Activated naive CD8-positive, alpha-beta T cell treated with anti-CD3 and anti-CD28 coated beads, Interleukin-2, amount 50 U/mL, for 24 hours (primary cell): ENCODE measurements at places on chromosomes 4 and X.

DNA sequence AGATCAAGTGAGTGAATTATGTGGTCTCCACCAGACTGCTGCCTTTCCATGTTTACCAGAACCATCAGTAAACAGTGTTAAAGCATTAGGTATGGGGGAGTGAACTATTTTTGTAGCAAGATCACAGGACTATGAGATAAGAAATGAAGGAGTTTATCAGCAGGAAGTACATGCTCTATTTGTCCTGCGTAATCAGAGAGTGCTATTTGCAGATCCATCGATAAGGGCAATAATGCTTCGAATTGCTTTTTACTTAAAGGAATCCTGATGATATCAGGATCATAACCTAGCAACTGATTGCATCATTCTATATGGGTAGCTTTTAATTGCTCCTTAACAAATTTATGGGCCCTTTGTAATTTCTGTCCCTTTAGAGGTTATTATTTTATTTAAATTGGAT is 57.1 kb downstream of the RBM46 start:
- no peaks in the 10 kb centered on the region for H3K36me3 ChIP-seq
- H3K27me3 ChIP-seq = no peaks in the 10 kb centered on the region
- no peaks in the 10 kb centered on the region for H3K4me1 ChIP-seq
- no peak overlapping the region for H3K27ac ChIP-seq
- no peak overlapping the region for H3K4me3 ChIP-seq

GRCh38 chr4:99827454-99827853 is 10.8 kb downstream of the DAPP1 start:
- H3K27me3 ChIP-seq = no peaks in the 10 kb centered on the region
- no peak for DNase-seq
- H3K4me1 ChIP-seq = peaks cover 49% of the 10 kb centered on the region

GRCh38 chrX:54808109-54808604 is 612 bp downstream of the MAGED2 start:
- H3K27me3 ChIP-seq = peaks cover 2% of the 10 kb centered on the region
- peak; percentile 49 for DNase-seq
- H3K27ac ChIP-seq = peak overlapping the region; percentile 98
- peaks cover 10% of the 10 kb centered on the region for H3K36me3 ChIP-seq

- H3K27ac ChIP-seq = no peak overlapping the region
- H3K4me3 ChIP-seq = peak overlapping the region; percentile 38
- peaks cover 6% of the 10 kb centered on the region for H3K27me3 ChIP-seq
- peak; percentile 33 for DNase-seq
These were observed 87.3 kb downstream of the PRSS12 start for GRCh38 chr4:118265312-118266144.

DNA sequence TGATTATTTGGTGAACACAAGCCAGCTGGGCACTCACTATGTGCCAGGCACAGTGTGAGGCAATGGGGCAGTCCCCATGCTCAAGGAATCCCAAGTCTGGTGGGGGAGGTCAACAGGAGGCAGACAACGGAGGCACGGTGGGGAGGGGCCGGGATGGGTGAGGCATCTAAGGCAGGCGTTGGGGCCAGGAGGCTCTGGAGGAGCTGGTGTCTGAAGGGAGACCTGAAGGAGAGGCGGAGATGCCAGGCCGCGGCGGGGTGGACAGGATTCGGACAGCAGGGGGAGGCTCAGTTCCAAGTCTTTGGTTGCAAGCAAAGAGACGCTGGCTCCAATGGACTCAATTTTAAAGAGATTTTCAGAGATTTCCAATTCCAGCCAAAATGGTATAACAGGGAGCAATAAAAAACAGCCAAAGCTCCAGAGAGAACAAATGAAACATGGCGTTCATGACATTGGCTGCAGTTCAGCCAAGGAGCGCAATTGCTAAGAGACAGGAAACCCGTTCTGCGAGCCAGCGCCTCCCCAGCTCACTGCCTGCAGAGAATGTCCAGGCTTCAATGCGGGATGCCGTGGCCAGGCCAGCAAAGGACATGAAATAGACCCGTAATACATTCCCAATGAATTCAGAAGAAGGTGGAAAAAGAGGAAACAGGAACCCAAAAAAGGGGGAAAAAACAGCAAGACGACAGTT is 105.2 kb upstream of the LRPAP1 start:
- no peak overlapping the region for H3K4me3 ChIP-seq
- DNase-seq = no peak
- no peaks in the 10 kb centered on the region for H3K4me1 ChIP-seq
- no peaks in the 10 kb centered on the region for H3K27me3 ChIP-seq

GRCh38 chr4:94277534-94277933 is 65.1 kb downstream of the HPGDS start:
- H3K36me3 ChIP-seq = peaks cover 43% of the 10 kb centered on the region
- H3K4me3 ChIP-seq = no peak overlapping the region
- H3K27me3 ChIP-seq = no peaks in the 10 kb centered on the region
- H3K4me1 ChIP-seq = no peaks in the 10 kb centered on the region
- no peak overlapping the region for H3K27ac ChIP-seq

- H3K4me3 ChIP-seq = no peak overlapping the region
- peaks cover 3% of the 10 kb centered on the region for H3K4me1 ChIP-seq
- DNase-seq = no peak
- H3K27ac ChIP-seq = no peak overlapping the region
- H3K36me3 ChIP-seq = no peaks in the 10 kb centered on the region
These were observed 20.4 kb upstream of the ATXN3L start for GRCh38 chrX:13340182-13340791.

GRCh38 chr4:5883916-5884315 is 9.0 kb downstream of the CRMP1 start:
- no peak overlapping the region for H3K27ac ChIP-seq
- DNase-seq = no peak
- H3K36me3 ChIP-seq = peaks cover 2% of the 10 kb centered on the region
- H3K27me3 ChIP-seq = peaks cover 47% of the 10 kb centered on the region

DNA sequence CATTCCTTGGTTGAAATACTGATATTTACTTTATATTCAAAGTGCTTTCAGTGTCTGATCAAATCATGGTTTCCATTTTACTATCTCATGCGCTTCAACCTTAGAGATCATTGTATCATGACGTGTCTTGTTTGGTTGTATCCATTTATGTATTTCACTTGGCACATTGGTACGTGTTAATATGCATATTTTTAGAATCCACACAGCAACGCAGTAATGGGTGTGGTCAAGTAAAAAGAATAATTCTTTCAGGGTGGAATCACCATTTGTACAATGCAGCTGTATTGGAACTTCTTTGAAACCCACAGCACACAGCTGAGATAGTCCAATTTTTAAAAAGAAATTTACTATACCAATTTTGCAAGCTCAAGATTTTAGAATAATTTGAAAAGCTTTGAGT is 29.1 kb downstream of the VCX start:
- no peaks in the 10 kb centered on the region for H3K36me3 ChIP-seq
- no peak overlapping the region for H3K4me3 ChIP-seq
- no peaks in the 10 kb centered on the region for H3K4me1 ChIP-seq
- H3K27ac ChIP-seq = no peak overlapping the region
- no peak for DNase-seq
- H3K27me3 ChIP-seq = no peaks in the 10 kb centered on the region

DNA sequence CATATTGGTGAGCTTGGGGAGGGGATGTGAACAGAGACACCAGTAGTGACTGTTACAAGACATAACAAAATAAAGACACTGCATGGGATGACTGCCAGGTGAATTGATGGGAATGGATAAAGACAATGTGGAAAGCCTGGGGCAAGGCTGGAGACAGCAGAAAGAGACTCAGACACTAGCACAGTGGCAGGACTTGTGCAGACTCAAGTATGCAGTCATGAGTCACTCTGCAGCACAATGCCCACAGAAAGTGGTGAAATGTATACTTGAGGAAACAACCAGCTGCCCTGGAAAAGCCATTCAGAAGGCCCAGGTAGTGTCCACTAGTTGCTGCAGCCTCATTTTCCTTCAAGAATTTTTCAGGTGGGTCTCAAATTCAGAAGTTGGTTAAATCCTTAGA is 452.3 kb downstream of the MID1IP1 start:
- no peak overlapping the region for H3K4me3 ChIP-seq
- H3K27me3 ChIP-seq = no peaks in the 10 kb centered on the region
- peaks cover 54% of the 10 kb centered on the region for H3K4me1 ChIP-seq
- peaks cover 18% of the 10 kb centered on the region for H3K36me3 ChIP-seq
- DNase-seq = no peak

DNA sequence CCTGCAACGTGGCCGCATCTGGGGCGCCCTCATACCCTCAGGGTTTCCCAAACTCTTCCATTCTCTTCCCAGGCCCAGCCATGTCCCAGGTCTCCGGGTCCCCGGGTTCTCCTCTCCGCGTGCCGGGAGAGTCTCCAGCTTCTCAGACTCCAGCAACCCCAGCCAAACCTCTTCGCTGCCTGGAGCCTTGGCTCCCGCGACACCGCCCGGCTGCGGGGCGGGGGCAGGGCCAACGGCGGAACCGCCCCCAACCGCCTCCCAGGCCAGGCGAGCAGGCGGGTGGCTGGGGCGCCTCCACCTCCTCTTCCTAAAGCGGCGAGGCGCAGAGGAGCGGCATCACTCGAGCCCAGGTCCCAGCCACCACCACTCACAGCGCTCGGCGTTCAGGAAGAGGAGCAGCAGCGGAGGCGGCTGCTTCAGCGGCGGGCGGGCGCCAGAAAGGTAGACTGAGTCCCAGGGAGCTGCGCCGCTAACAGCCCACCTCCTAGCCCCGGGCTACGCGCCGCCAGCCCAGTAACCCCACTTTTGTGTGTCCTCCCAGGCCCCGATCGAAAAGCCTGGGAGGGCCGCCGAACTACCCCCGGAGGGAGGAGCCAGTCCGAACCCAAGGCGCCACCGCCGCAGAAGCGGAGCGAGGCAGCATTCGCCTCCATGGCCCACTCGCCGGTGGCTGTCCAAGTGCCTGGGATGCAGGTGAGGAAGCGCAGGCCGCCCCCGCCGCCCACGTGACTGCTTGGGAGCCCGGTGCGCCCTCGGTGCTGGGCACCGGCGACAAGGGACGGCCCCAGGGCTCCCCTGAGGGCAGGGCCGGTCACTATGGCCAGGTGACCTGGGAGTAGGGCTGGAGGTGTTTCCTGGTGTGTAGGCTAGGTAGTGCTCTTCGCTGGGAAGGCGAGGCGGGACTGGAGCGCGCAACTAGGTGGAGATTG is at the start of gene STK26:
STK26 (plus strand) TSS at position 336 of the 929 bp plus-strand sequence; CDS start at position 652, 316 bp downstream.
- peak within 1 kb of the TSS; percentile 91 for H3K27ac ChIP-seq
- peak within 1 kb of the TSS; percentile 91 for H3K4me3 ChIP-seq
- H3K36me3 ChIP-seq = peaks cover 18% of the 10 kb centered on the region
- DNase-seq = peak; percentile 73
- no peaks in the 10 kb centered on the region for H3K27me3 ChIP-seq
- H3K4me1 ChIP-seq = peaks cover 42% of the 10 kb centered on the region

- H3K4me3 ChIP-seq = no peak overlapping the region
- peaks cover 3% of the 10 kb centered on the region for H3K27me3 ChIP-seq
These were observed 117.3 kb downstream of the DRD5 start for GRCh38 chr4:9898596-9899305.

GRCh38 chrX:134010690-134011089 is 25.3 kb upstream of the GPC3 start:
- H3K27me3 ChIP-seq = no peaks in the 10 kb centered on the region
- H3K36me3 ChIP-seq = no peaks in the 10 kb centered on the region
- H3K27ac ChIP-seq = no peak overlapping the region
- no peak for DNase-seq

- H3K27ac ChIP-seq = no peak overlapping the region
- no peaks in the 10 kb centered on the region for H3K27me3 ChIP-seq
- DNase-seq = no peak
- no peak overlapping the region for H3K4me3 ChIP-seq
- peaks cover 52% of the 10 kb centered on the region for H3K4me1 ChIP-seq
- peaks cover 6% of the 10 kb centered on the region for H3K36me3 ChIP-seq
These were observed 9.5 kb downstream of the RBPJ start for GRCh38 chr4:26330186-26330787.

DNA sequence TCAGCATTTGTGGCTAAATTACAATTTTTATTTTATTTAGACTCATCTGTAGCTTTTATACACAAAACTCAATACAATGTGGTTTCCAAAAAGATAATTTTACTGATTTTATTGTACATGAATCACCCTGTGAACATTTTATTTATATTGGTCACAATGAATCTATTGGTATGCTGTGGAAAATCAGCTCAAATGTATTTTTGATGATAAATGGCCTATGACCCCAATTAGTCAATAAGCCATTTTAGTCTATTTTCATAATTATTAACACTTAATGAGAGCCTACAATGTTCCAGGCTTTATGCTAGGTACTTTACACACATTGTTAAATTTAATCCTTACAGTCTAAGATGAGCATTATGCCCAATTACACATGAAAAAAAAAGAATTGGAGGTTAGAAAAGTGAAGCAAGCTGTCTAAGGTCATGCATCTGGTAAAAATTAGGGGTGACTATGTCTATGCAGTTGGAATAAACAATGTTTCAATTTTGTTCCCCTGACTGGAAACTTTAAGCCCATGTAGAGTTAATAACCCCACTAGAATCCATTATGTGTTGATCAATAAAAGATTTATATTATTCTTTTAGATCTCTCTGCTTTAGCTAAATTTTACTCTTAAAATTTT is 344.7 kb downstream of the PABPC4L start:
- H3K27me3 ChIP-seq = no peaks in the 10 kb centered on the region
- no peaks in the 10 kb centered on the region for H3K36me3 ChIP-seq
- no peak overlapping the region for H3K27ac ChIP-seq
- DNase-seq = no peak
- no peak overlapping the region for H3K4me3 ChIP-seq

- peaks cover 23% of the 10 kb centered on the region for H3K27me3 ChIP-seq
- no peak overlapping the region for H3K4me3 ChIP-seq
- H3K4me1 ChIP-seq = no peaks in the 10 kb centered on the region
- no peaks in the 10 kb centered on the region for H3K36me3 ChIP-seq
- no peak overlapping the region for H3K27ac ChIP-seq
- DNase-seq = no peak
These were observed 21.4 kb upstream of the PPP2R2C start for GRCh38 chr4:6493658-6494304.

- peaks cover 13% of the 10 kb centered on the region for H3K4me1 ChIP-seq
- H3K4me3 ChIP-seq = peak overlapping the region; percentile 44
- H3K27ac ChIP-seq = peak overlapping the region; percentile 27
- DNase-seq = no peak
These were observed 127.1 kb downstream of the CFAP299 start for GRCh38 chr4:80462621-80463091.

- no peak overlapping the region for H3K4me3 ChIP-seq
- no peaks in the 10 kb centered on the region for H3K27me3 ChIP-seq
- H3K4me1 ChIP-seq = peaks cover 78% of the 10 kb centered on the region
These were observed 128.9 kb downstream of the SH3KBP1 start for GRCh38 chrX:19758539-19758938.

DNA sequence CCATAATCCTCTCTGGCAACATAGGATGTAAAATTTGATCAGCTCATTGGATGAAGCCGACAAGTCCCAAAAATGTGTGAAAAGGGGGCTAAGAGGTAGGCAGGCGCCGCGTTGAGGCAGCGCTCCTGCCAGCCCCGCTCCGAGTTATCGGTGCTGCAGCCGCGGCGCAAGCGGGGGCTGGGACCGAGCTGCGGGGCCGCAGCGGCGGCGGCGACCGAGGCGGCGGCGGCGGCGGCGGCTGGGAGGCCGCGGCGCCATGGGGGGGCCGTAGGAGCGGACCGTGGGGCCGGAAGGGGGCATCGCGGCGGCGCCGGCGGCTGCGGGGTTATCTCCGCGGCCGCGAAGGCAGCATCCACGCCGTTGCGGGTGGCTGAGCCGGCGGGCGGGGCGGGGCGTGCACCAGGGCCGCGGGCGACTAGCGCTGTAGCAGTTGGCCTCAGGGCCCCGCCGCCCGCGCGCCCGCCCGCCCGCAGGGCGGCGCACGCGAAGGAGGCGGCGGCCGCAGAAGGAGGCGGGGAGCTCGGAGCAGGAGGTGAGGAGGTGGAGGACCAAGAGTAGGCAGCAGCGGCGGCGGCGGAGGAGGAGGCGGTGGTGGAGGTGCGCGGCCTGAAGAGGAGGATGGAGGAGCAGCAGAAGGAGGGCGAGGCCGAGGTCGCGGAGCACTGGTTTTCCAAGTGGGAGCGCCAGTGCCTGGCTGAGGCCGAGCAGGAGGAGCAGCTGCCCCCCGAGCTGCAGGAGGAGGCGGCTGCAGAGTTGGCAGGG is 126.0 kb upstream of the CXorf66 start:
- H3K36me3 ChIP-seq = no peaks in the 10 kb centered on the region
- H3K27ac ChIP-seq = no peak overlapping the region
- peak; percentile 2 for DNase-seq
- H3K4me1 ChIP-seq = no peaks in the 10 kb centered on the region
